Activated CD4-positive, alpha-beta T cell treated with anti-CD3 and anti-CD28 coated beads for 36 hours (primary cell): ENCODE measurements at places on chromosomes 5 and 9. TPM values are rescaled to one million over a fixed set of nuclear protein-coding genes. Genes with fewer than 3 reads are reported as not detected.

DNA sequence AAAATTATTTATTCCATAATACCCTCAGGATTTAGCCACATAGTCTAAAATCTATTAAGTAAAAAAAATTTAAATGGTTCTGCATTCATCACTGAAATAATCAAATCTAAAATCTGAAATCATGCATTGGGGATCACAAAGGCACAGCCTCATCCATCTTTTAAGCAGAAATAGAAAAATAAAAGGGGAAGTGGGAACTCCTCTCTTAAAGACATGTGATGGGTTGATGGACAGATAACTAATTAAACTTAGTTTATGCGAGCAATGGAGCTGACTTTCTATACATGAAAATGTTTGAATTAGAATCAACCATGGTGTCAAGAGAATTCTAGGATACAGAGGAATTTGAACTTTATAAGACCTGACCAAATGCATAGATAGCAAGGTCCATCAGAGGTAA lies 170.5 kb downstream of the GABRB2 start:
- DNase-seq: no peak
- peaks cover 4% of the 10 kb centered on the region for H3K27me3 ChIP-seq
- H3K27ac ChIP-seq: no peak overlapping the region
- no peaks in the 10 kb centered on the region for H3K4me1 ChIP-seq
- H3K36me3 ChIP-seq: no peaks in the 10 kb centered on the region

DNA sequence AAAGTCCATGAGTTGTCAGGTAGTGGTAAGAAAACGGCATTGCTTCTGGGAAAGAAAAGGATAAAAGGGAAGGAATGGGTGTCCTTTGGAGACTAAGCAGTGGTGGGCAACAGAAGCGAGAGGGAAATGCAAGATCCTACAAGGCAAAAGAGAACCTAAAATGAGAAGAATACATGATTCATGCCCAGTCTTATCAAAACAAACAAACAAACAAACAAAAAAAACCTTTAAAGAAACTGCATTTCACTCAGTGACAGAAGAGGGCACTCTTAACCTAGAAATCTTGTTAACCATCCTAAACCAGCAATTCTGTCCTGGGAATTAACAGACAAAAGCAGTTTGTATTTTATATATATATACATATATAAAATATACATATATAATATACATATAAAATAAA lies 88.5 kb downstream of the SUSD1 start:
- H3K27ac ChIP-seq: no peak overlapping the region
- H3K36me3 ChIP-seq: no peaks in the 10 kb centered on the region
- H3K4me3 ChIP-seq: no peak overlapping the region
- no peak for DNase-seq

- H3K4me1 ChIP-seq: peaks cover 38% of the 10 kb centered on the region
- DNase-seq: peak; percentile 48
- peaks cover 16% of the 10 kb centered on the region for H3K27me3 ChIP-seq
- peaks cover 2% of the 10 kb centered on the region for H3K36me3 ChIP-seq
- peak overlapping the region; percentile 100 for H3K4me3 ChIP-seq
Observed at GRCh38 chr9:95505717-95506427, 10.9 kb downstream of the PTCH1 start.

GRCh38 chr9:19192202-19193028 lies 38.1 kb upstream of the DENND4C start:
- no peak for DNase-seq
- no peak overlapping the region for H3K27ac ChIP-seq
- peaks cover 2% of the 10 kb centered on the region for H3K27me3 ChIP-seq
- H3K4me3 ChIP-seq: no peak overlapping the region
- no peaks in the 10 kb centered on the region for H3K4me1 ChIP-seq

DNA sequence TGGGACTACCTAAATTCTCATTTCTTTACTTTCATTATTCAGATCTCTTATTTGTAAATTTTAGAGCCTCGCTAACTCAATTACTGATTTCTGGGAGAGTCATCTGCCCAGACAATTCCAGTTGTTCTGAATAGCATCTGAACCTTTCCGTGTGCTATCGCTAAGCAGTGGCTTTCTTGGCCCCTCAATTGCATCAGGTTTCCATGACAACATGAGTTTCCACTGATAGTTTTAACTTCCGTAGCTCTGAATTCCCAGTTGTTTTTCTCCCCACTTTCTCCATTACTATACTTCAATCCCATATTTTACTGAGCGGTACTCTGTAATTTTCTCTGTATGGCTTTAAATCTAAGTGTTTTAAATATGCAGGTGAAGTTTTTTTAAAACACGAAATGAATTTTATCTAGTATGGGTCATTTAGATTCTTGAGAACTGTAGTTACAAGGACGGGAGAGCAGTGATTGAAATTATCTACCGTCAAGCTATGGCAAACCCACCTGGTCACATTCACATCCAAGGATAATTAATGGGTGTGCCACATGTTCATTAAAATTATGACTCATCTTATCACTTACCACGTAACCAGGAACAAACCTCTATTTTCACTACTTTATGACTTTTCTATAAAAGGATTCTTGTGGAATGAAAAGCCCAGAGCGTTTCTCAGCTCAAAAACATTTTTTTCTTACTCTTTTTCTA lies 223.5 kb upstream of the PCSK5 start:
- no peak overlapping the region for H3K4me3 ChIP-seq
- H3K4me1 ChIP-seq: no peaks in the 10 kb centered on the region
- no peaks in the 10 kb centered on the region for H3K36me3 ChIP-seq
- H3K27ac ChIP-seq: no peak overlapping the region

- H3K4me1 ChIP-seq: peaks cover 23% of the 10 kb centered on the region
- peak; percentile 9 for DNase-seq
- peak overlapping the region; percentile 58 for H3K4me3 ChIP-seq
- H3K27ac ChIP-seq: peak overlapping the region; percentile 84
Observed at GRCh38 chr9:99720455-99721050, 101.1 kb upstream of the NR4A3 start.

GRCh38 chr5:64587370-64587769 lies 81.6 kb downstream of the RGS7BP start:
- no peak for DNase-seq
- no peak overlapping the region for H3K4me3 ChIP-seq

DNA sequence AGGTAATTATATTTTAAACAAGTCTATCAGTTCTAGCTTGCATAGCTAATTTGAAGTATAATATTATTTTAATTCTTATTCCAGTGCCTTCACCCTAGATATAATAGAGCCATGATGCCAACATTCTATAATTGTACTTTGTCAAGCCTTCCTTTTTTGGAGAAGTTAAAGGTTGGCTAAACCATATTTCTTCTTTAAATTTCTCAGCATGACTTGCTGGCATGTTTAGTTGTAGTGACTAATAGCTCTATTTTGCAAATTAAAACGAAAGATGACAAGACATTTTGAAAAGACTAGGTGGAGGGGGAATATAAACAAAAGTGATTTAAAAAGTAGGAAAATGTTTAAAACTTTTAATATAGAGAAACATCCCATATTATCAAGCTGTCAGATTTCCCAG lies 400.7 kb downstream of the PSAT1 start:
- H3K4me1 ChIP-seq: no peaks in the 10 kb centered on the region
- no peaks in the 10 kb centered on the region for H3K36me3 ChIP-seq
- no peak for DNase-seq

DNA sequence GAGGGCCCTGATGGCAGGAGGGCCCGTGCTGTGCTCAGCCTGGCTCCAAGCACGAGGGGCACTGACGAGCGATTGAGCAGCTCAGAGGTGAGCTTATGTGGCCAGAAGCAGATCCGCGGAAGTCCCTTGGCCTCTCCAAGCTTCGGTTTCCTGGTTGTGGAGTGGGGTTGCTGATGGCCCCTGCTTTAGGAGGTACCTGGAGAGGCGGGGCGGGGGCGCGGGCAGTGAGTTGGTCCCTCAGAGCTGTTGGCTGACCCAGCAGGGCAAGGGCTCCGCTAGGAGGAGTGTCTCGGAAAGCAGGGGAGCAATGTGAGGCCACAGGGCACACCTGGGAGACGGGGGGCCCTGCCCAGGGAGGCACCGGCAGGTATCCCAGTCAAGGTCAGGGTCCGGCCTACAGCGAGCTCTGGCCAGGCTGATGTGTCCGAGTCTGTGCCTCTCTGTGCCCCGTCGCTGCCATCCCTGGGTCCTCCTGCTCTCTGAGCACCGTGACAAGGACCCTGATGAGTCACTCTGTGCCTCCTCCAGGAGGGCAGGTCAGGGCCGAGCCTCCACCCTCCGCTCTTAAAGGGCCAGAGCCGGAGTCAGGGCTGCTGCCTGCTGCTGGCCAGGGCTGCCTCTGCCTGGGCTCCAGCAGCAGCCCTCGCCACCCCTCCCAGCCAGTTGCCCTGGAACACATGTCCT lies 14.8 kb downstream of the NCS1 start:
- H3K27ac ChIP-seq: no peak overlapping the region
- peak; percentile 22 for DNase-seq
- H3K4me3 ChIP-seq: no peak overlapping the region
- no peaks in the 10 kb centered on the region for H3K36me3 ChIP-seq
- no peaks in the 10 kb centered on the region for H3K27me3 ChIP-seq

DNA sequence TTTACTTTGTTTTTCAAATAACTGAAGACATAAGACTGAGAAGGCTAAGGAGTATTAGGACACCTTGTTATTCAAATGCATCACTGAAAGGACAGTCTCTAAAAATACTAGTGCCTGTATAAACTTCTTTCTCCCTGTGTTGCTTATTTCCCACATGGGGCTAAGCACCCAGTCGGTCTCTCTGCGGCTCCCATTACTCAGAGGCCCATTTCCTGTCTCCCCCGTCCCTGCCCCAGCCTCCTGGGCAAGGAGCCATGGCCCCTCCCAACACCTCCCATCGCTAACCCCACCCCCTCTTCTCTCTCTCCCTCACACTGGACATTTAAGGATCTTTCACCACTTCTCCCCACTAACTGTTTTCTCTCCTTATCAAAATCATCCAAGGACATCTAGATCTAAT lies 81.9 kb downstream of the EBF1 start:
- DNase-seq: peak; percentile 20
- no peaks in the 10 kb centered on the region for H3K36me3 ChIP-seq
- H3K27ac ChIP-seq: no peak overlapping the region
- peaks cover 3% of the 10 kb centered on the region for H3K4me1 ChIP-seq
- no peak overlapping the region for H3K4me3 ChIP-seq
- H3K27me3 ChIP-seq: no peaks in the 10 kb centered on the region

GRCh38 chr5:77210964-77211690 lies 647 bp downstream of the PDE8B start:
- no peak for DNase-seq
- H3K27me3 ChIP-seq: peaks cover 55% of the 10 kb centered on the region
- no peak overlapping the region for H3K27ac ChIP-seq
- peaks cover 10% of the 10 kb centered on the region for H3K4me1 ChIP-seq

- H3K27me3 ChIP-seq: peaks cover 5% of the 10 kb centered on the region
- H3K27ac ChIP-seq: no peak overlapping the region
- no peak overlapping the region for H3K4me3 ChIP-seq
Observed at GRCh38 chr9:21413151-21413550, 4.2 kb downstream of the IFNA8 start.

- H3K36me3 ChIP-seq: no peaks in the 10 kb centered on the region
- H3K27me3 ChIP-seq: peaks cover 11% of the 10 kb centered on the region
- no peaks in the 10 kb centered on the region for H3K4me1 ChIP-seq
- H3K4me3 ChIP-seq: no peak overlapping the region
Observed at GRCh38 chr5:73088026-73088425, 32.3 kb upstream of the TMEM171 start.

DNA sequence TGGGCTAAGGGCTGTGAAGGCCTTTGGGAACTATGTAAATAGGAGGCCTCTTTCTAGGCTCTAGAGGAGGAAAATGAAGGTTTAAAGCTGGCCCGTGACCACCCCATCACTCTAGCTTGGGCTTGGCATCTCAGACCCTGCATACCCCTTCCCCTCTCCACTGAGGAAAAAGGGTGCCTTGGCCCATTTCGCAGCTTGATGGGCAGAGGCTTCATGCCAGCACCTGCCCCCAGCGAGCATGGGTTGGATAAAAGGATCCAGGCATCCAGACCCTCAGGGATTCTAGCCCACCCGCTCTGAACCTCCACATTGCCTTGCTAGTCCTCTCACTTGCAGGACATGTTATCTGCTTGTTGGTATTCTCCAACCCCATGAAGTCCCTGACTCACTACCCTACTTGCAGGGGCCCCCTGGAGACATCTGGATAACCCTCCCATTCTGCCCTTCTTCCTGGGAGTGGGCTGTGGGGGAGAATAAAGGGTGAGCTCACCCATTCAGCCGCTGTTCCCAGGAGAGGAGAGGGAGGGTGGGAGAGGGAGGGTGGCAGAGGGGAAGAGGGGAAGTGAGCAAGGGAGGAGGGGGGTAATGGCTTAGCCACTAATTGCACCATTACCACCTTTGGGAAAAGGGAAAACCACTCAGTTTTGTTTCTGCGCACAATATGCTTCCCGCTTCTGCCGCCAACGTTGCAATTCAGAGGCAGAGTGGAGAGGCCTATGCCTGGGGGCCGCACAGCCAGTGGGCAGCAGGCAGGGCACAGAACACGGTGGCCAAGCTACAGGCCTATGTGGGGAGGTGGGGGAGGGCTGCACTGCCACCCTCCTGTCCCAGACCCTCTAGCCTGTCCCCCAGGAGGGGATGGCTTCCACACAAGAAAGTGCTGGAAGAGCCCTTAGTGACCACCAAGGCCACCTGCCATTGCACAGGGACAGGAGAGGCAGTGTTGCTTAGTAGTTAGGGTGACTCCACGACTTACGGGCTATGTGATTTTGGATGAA lies 2.1 kb upstream of the CAMK2A start:
- no peaks in the 10 kb centered on the region for H3K36me3 ChIP-seq
- no peak overlapping the region for H3K4me3 ChIP-seq
- H3K4me1 ChIP-seq: no peaks in the 10 kb centered on the region
- H3K27ac ChIP-seq: no peak overlapping the region
- no peaks in the 10 kb centered on the region for H3K27me3 ChIP-seq

- H3K27ac ChIP-seq: no peak overlapping the region
- peaks cover 25% of the 10 kb centered on the region for H3K4me1 ChIP-seq
- H3K27me3 ChIP-seq: peaks cover 78% of the 10 kb centered on the region
- DNase-seq: peak; percentile 50
- no peaks in the 10 kb centered on the region for H3K36me3 ChIP-seq
- H3K4me3 ChIP-seq: no peak overlapping the region
Observed at GRCh38 chr5:38453506-38453905, 102.9 kb downstream of the LIFR start.

DNA sequence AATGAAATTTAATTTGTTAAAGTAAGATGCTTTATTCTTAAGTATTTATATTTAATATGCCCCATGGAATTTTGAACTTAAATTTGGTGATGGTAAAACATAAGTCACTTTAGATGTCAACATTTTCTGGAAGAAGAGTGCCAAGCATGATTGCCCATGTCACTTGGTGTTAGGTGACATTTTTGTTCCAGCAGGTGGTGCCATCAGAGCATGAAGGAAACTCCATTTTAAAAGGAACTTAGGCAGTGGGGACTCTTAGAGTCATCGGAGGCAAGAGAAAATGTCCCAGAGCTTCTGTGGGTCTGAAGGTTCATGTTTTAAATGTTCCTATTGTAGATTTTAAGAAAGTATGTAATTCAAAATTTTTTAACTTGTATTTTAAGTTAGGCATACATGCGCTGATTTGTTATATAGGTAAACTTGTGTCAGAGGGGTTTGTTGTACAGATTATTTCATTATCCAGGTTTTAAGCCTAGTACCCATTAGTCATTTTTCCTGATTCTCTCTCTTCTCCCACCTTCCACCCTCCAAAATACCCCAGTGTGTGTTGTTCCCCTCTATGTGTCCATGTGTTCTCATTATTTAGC lies 789.3 kb downstream of the SEMA5A start:
- no peaks in the 10 kb centered on the region for H3K27me3 ChIP-seq
- H3K27ac ChIP-seq: no peak overlapping the region
- no peaks in the 10 kb centered on the region for H3K36me3 ChIP-seq
- no peak overlapping the region for H3K4me3 ChIP-seq

Gene SPATA31D3
- total RNA-seq: not detected

Gene MLANA
- total RNA-seq: not detected

Gene GARIN3
- 0.82 TPM for total RNA-seq

Gene SPAAR
- not detected for total RNA-seq

Gene IGFBPL1
- not detected for total RNA-seq

Gene GABBR2
- total RNA-seq: not detected

Gene PTPDC1
- 5.6 TPM for total RNA-seq

Gene PCDHGB1
- not detected for total RNA-seq

Gene TXNDC8
- not detected for total RNA-seq
